Activated CD4-positive, alpha-beta memory T cell treated with anti-CD3 and anti-CD28 coated beads, Interleukin-2, amount 10 ng/mL, durations not matched to agents 7 days and 5 days (primary cell): ENCODE measurements at places on chromosomes 2 and 18.

- H3K4me1 ChIP-seq: peaks cover 21% of the 10 kb centered on the region
- no peaks in the 10 kb centered on the region for H3K27me3 ChIP-seq
- DNase-seq: no peak
- H3K36me3 ChIP-seq: peaks cover 86% of the 10 kb centered on the region
- no peak overlapping the region for H3K4me3 ChIP-seq
These were observed 11.5 kb downstream of the GCC2 start for GRCh38 chr2:108460345-108461037.

- no peaks in the 10 kb centered on the region for H3K27me3 ChIP-seq
- no peak overlapping the region for H3K4me3 ChIP-seq
- H3K27ac ChIP-seq: no peak overlapping the region
- no peaks in the 10 kb centered on the region for H3K4me1 ChIP-seq
- no peak for DNase-seq
- H3K36me3 ChIP-seq: no peaks in the 10 kb centered on the region
These were observed 436.8 kb upstream of the CWC22 start for GRCh38 chr2:180443888-180444287.

DNA sequence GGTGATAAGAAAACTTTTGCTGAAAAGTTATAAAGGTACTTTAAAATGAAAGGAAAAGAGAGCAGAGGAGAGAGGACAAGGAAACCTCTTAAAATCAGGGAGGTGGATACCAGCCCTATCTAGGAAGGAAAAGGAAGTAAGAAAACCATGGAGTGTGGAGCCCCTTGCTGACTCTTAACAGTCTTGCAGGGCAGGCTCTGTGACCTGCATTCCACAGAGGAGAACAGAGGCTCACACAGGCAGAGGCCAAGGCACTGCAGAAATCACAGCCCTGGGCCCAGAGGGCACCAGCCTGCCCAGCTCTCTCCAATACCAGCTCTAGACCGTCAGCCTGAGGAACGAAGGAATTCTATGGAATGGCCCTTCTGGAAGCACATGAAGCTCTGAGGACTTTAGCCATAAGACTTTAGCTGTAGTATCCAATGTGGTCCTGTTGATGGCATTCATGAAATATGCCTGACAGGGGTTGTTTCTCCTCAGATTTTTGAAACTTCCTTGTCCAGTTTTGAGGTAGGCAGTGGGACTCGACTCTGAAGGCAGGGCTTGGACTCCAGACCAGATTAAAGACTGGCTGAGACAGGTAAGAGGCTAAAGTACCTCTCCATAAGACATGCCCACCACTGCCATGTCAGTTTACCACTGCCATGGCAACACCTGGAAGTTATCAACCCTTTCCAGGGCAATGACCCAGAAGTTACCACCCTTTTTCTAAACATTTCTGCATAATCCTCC, 216.3 kb downstream of the ANAPC1 start:
- peaks cover 16% of the 10 kb centered on the region for H3K4me1 ChIP-seq
- peaks cover 15% of the 10 kb centered on the region for H3K27me3 ChIP-seq
- H3K4me3 ChIP-seq: no peak overlapping the region
- no peak overlapping the region for H3K27ac ChIP-seq
- DNase-seq: no peak
- no peaks in the 10 kb centered on the region for H3K36me3 ChIP-seq

GRCh38 chr2:120617055-120617454, 118.6 kb upstream of the GLI2 start:
- H3K4me3 ChIP-seq: no peak overlapping the region
- no peaks in the 10 kb centered on the region for H3K27me3 ChIP-seq
- H3K36me3 ChIP-seq: no peaks in the 10 kb centered on the region
- no peak for DNase-seq

GRCh38 chr18:9941103-9941502, 27.3 kb downstream of the VAPA start:
- H3K36me3 ChIP-seq: peaks cover 55% of the 10 kb centered on the region
- DNase-seq: no peak
- no peaks in the 10 kb centered on the region for H3K4me1 ChIP-seq
- no peak overlapping the region for H3K4me3 ChIP-seq
- H3K27me3 ChIP-seq: no peaks in the 10 kb centered on the region

- peaks cover 3% of the 10 kb centered on the region for H3K27me3 ChIP-seq
- H3K4me3 ChIP-seq: no peak overlapping the region
- no peak overlapping the region for H3K27ac ChIP-seq
- DNase-seq: no peak
- no peaks in the 10 kb centered on the region for H3K36me3 ChIP-seq
These were observed 274.4 kb upstream of the SLC14A2 start for GRCh38 chr18:45340884-45341283.

- DNase-seq: peak; percentile 59
- H3K36me3 ChIP-seq: peaks cover 7% of the 10 kb centered on the region
- no peaks in the 10 kb centered on the region for H3K27me3 ChIP-seq
- peak overlapping the region; percentile 47 for H3K27ac ChIP-seq
- no peak overlapping the region for H3K4me3 ChIP-seq
These were observed 512.9 kb upstream of the ACVR2A start for GRCh38 chr2:147331790-147332419.

DNA sequence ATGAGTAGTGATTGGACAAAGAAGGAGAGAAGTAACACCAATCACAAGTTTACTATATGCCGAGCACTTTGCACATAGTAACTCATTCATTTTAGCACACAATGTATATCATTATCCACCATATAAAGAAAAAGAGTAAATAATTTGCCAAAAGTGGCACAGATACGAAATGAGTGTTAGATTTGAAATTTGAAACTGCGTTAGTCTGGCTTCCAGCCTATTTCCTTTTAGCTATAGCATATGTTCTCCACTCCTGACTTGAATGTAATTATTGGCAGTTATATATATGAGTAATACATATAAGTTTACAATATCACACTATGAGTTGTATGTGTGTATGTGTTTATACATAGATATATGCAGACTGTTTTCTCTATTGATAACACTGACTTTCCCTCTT, 98.6 kb downstream of the NOL4 start:
- no peak overlapping the region for H3K27ac ChIP-seq
- H3K4me1 ChIP-seq: no peaks in the 10 kb centered on the region
- DNase-seq: no peak
- no peaks in the 10 kb centered on the region for H3K27me3 ChIP-seq
- H3K36me3 ChIP-seq: no peaks in the 10 kb centered on the region

- H3K36me3 ChIP-seq: peaks cover 20% of the 10 kb centered on the region
- peaks cover 21% of the 10 kb centered on the region for H3K4me1 ChIP-seq
- peak overlapping the region; percentile 98 for H3K4me3 ChIP-seq
- peaks cover 18% of the 10 kb centered on the region for H3K27me3 ChIP-seq
- H3K27ac ChIP-seq: peak overlapping the region; percentile 93
- no peak for DNase-seq
These were observed 968 bp upstream of the RALBP1 start for GRCh38 chr18:9474108-9474982.

DNA sequence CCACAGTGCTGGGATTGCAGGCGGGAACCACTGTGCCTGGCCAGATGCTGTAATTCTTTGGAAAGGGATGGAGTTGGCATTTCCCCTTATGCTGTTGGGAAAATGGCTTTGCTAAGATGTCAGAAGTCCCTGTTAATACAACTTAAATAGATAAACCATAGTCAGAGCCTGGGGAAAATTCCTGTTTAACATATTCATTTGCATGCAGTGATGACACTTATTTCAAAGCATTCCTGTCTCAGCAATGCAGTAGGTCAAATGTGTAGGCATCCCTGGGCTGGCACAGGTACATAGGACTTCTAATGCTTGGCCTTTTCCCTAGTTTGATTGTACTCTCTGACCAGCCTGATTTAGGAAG, 38.6 kb downstream of the RAMP1 start:
- peaks cover 64% of the 10 kb centered on the region for H3K4me1 ChIP-seq
- peaks cover 6% of the 10 kb centered on the region for H3K36me3 ChIP-seq
- DNase-seq: no peak
- H3K4me3 ChIP-seq: peak overlapping the region; percentile 49

- H3K4me1 ChIP-seq: no peaks in the 10 kb centered on the region
- H3K27ac ChIP-seq: no peak overlapping the region
- no peaks in the 10 kb centered on the region for H3K27me3 ChIP-seq
- no peak overlapping the region for H3K4me3 ChIP-seq
These were observed 205.6 kb downstream of the TMEM182 start for GRCh38 chr2:102967451-102967850.

- DNase-seq: no peak
- no peaks in the 10 kb centered on the region for H3K36me3 ChIP-seq
- H3K4me3 ChIP-seq: no peak overlapping the region
- H3K27ac ChIP-seq: no peak overlapping the region
These were observed 164.0 kb upstream of the MYO3B start for GRCh38 chr2:170013802-170014551.

- no peaks in the 10 kb centered on the region for H3K27me3 ChIP-seq
- H3K36me3 ChIP-seq: no peaks in the 10 kb centered on the region
- no peak overlapping the region for H3K4me3 ChIP-seq
- no peak overlapping the region for H3K27ac ChIP-seq
- no peaks in the 10 kb centered on the region for H3K4me1 ChIP-seq
- no peak for DNase-seq
These were observed 179.4 kb upstream of the FN1 start for GRCh38 chr2:215615067-215615802.

DNA sequence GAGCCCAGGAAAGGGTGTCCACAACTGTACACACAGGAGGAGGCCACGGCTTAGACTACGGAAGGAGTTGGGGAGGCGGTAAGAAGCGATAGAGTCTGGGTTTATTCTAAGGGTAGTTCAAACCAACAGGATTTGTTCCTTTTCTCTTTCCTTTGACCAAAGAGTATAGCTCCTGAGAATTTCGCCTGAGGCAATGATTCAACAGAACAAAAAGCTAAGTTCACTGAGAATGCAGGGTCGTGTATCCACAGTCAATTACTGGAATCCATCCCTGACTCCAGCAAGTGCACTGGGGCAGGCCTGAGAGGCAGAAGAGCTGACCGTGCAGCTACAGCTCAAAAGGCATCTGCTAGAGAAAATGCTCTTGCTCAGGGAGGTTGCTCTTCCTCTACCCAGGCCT, 140.9 kb downstream of the TFCP2L1 start:
- H3K4me3 ChIP-seq: no peak overlapping the region
- H3K4me1 ChIP-seq: no peaks in the 10 kb centered on the region
- no peak for DNase-seq
- no peaks in the 10 kb centered on the region for H3K27me3 ChIP-seq
- H3K36me3 ChIP-seq: no peaks in the 10 kb centered on the region

DNA sequence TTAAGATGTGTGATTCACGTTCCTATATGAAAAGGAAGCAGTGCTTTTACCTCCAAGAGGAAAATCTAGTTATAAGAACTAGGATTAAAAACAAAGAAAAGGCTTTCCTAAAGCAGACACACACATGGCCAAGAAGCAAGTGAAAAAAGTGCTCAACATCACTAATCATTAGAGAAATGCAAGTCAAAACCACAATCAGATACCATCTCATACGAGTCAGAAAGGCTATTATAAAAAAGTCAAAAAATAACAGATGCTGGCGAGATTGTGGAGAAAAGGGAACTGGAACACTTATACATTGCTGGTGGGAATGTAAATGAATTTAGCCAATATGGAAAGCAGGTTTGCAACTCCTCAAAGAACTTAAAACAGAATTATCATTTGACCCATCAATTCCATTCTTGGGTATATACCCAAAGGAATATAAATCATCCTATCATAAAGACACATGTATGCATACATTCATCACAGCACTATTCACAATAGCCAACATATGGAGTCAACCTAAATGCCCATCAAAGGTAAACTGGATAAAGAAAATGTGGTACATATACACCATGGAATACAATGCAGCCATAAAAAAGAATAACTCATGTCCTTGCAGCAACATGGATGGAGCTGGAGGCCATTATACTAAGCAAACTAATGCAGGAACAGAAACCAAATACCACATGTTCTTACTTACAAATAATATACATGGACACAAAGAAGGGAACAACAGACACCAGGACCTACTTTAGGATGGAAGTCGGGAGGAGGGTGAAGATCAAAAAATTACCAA, 285.3 kb downstream of the RAD51AP2 start:
- no peaks in the 10 kb centered on the region for H3K4me1 ChIP-seq
- no peaks in the 10 kb centered on the region for H3K27me3 ChIP-seq
- no peak overlapping the region for H3K27ac ChIP-seq
- H3K36me3 ChIP-seq: no peaks in the 10 kb centered on the region
- H3K4me3 ChIP-seq: no peak overlapping the region
- DNase-seq: no peak

DNA sequence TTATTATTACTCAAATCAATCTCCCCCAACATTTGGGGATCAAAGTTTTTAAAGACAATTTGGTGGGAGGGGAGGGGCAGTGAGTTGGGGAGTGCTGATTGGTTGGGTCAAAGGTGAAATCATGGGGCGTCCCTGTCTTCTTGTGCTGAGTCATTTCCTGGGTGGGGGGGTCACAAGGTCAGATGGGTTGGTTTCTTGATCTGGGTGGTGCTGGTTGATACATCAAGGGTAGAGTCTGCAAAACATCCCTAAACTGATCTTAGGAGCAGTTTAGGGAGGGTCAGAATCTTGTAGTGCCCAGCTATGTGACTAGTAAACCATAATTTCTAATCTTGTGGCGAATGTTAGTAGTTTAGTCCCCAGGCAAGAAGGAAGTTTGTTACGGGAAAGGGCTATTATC, 67.4 kb downstream of the MOGAT1 start:
- peaks cover 25% of the 10 kb centered on the region for H3K4me1 ChIP-seq
- H3K27ac ChIP-seq: no peak overlapping the region
- H3K4me3 ChIP-seq: no peak overlapping the region
- peaks cover 41% of the 10 kb centered on the region for H3K27me3 ChIP-seq

- H3K4me1 ChIP-seq: no peaks in the 10 kb centered on the region
- H3K27ac ChIP-seq: no peak overlapping the region
- H3K27me3 ChIP-seq: no peaks in the 10 kb centered on the region
- H3K4me3 ChIP-seq: no peak overlapping the region
These were observed 63.0 kb upstream of the ACVR1C start for GRCh38 chr2:157691695-157692094.

GRCh38 chr2:136383167-136383566, 265.2 kb upstream of the CXCR4 start:
- H3K27me3 ChIP-seq: no peaks in the 10 kb centered on the region
- peak overlapping the region; percentile 91 for H3K27ac ChIP-seq
- H3K36me3 ChIP-seq: no peaks in the 10 kb centered on the region
- H3K4me1 ChIP-seq: peaks cover 58% of the 10 kb centered on the region

GRCh38 chr2:58072102-58072501, 25.5 kb downstream of the VRK2 start:
- peaks cover 38% of the 10 kb centered on the region for H3K36me3 ChIP-seq
- H3K27ac ChIP-seq: no peak overlapping the region
- H3K4me3 ChIP-seq: no peak overlapping the region
- H3K27me3 ChIP-seq: no peaks in the 10 kb centered on the region
- H3K4me1 ChIP-seq: no peaks in the 10 kb centered on the region
- DNase-seq: no peak

DNA sequence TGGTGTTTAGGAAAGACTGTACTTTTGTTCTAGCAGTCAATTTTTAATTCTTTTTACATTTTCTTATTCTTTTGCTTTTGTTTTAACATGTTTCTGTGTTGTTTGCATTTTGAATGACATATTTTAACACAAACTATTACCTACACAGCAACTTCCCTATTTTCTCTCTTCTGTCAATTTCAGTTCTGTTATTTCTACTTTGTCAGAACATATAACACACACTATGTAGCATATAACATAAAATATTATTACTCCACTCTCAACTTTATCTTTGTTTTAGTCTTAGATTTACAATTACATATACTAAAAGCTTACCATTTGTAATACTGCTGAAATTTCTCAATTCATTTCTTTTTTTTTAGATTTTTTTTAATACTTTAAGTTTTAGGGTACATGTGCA, 372.7 kb upstream of the VWC2L start:
- no peak overlapping the region for H3K4me3 ChIP-seq
- DNase-seq: no peak
- no peaks in the 10 kb centered on the region for H3K27me3 ChIP-seq
